ENCODE measurements at places on chromosomes 1 and 21.

GRCh38 chr1:47175227-47175934 is 14.5 kb downstream of the PDZK1IP1 start:
- DNase-seq, result peak; percentile 47

DNA sequence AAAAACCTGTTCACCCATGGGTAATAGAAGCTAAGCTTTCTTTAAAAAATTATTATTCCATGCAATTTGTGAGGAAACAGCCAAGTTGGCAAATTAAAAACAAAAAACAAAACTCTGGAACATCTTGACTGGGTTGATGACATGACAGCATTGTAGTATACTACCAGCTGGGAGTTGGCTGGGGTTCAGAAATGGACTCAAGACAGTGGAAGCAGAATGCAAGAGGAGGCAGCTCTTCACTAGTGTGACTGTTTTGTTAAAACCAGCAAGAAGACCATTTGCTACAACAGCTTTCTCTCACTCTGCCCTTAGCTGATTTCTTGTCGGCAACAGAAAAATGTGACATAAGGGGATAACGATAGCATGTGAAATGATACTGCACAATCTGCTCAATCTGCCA is 1298.9 kb upstream of the ADGRL4 start:
- DNase-seq, result no peak

GRCh38 chr1:23614032-23614660 is 54.8 kb upstream of the ID3 start:
- DNase-seq, result no peak

- no peak for DNase-seq
Observed at GRCh38 chr1:6141592-6141991, 38.5 kb downstream of the CHD5 start.

DNA sequence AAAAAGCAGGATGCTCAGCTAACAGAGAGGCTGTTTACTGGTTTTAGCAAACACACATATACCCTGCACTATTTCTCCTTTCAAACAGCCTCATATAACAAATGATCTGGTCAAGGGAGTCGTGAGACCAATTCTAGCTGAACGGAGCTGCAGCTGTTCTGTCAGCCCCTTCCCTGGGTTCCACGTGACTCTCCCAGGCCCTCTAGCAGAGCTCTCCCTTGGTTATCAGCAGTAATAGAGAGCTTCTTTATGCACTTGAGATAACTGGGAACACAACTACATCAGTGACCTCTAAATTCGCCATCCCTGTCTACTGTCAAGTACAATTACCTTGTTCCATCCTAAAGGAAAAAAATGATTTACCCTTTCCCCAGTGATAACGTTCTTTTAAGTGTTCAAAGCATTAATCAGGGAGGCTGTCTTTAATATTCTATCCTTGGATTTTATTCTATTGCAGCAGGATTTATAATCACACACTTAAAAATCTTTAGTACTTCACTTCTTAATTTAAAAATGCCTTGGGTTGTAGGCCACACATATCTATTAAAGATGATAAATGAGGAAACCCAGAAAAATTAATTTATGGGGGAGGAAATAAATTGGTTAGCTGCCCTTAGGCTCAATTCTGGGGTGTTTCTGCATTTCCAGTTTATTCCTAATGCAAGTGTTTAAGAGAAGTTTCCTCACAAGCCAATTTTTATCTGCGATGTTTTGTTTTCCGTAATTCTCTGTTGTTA is 28.2 kb downstream of the PTGER3 start:
- DNase-seq, result no peak

DNA sequence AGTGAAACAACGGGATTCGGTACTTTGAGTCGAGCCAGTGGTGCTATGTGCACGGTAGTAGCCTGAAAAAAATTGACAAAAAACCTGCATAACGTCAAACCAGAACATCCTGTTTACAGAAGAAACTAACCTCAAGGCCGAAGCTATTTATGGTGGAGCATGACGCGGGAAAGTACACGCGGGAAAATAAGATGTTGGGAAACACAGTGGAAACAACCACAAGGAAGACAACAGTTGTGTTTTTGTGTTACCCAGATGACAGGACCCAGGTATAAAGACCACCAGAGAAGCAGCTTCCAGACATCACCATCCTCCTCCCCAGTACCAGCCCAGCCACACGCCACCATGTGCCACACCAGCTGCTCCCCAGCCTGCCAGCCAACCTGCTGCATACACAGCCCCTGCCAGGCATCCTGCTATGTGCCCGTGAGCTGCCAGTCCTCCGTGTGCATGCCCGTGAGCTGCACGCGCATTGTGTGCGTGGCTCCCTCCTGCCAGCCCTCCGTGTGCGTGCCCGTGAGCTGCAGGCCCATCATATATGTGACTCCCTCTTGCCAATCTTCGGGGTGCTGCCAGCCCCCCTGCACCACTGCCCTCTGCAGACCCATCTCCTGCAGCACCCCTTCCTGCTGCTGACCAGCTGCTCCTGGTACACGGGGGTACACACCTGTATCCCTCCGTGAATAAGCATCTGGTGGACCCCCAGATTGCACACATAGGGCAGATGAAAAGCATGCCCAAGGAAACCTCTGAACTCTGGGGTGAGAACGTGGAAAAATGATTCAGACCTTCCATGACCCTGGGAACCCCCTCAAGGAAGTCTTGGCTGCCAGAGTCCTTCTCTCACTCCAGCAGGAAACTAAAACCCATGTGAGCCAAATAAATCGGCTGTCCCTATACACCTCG is at the start of gene KRTAP12-3:
KRTAP12-3 (plus strand) TSS at position 298 of the 906 bp plus-strand sequence; CDS start at position 346, 48 bp downstream.
- DNase-seq, result no peak

DNA sequence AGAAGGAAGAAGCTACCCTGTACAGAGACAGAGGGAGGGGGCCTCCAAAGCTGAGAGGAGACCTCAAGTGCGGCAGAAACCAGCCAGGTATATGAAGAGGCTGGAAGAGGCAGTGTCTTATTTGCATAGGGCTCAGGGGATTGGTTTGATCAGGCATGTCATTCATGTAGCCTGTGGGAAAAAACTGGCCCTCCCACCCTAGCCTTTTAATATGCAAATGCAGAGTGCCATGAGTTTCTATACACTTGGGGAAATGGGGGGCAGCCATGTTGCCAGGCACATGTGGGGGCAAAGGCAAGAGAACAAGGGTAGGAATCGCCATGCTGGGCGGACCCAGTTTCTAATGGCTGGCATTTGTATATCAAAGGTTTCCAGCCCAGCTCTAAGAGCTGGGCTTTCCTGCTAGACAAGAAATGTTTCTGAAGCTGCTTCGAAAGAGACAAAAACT is 172.7 kb downstream of the RASAL2 start:
- DNase-seq, result no peak

DNA sequence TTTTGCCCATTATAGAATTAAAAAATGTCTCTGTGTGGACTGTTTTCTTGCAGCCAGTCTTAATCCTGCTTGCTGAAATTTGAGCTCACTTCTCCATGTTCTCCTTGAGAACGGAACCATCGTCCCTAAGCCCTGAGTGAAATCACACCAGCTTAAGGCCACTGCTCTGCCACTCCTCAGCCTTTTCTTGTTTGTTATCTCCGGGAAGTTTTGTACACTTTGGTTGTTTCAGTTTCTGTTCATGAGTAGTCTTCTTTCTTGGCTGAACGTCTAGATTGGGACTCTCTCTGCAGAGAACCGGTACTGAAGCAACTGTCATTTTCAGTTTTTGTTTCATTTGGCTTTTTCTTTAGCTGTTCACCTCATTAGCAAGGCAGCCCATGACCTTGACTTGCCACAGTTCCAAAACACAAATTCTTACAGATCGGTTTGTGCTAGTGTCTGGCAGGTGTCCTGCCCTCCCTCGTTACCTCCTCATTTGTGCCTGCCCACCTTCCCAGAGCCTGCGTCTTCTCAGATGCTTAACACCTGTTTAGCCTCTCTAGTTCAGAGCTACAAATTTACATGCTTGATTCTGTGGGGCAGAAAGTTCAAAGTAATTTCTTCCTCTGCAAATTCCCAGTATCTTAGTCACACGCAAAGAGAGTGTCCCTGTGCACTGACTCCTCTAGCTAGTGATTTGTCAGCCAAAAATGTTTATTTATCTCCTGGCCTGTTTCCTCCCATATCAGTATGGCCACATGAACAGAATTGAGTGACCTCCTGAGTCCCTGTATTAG is 12.4 kb downstream of the PSEN2 start:
- DNase-seq, result peak; percentile 14

- DNase-seq, result no peak
Observed at GRCh38 chr1:153542956-153543711, 2.4 kb upstream of the S100A5 start.

DNA sequence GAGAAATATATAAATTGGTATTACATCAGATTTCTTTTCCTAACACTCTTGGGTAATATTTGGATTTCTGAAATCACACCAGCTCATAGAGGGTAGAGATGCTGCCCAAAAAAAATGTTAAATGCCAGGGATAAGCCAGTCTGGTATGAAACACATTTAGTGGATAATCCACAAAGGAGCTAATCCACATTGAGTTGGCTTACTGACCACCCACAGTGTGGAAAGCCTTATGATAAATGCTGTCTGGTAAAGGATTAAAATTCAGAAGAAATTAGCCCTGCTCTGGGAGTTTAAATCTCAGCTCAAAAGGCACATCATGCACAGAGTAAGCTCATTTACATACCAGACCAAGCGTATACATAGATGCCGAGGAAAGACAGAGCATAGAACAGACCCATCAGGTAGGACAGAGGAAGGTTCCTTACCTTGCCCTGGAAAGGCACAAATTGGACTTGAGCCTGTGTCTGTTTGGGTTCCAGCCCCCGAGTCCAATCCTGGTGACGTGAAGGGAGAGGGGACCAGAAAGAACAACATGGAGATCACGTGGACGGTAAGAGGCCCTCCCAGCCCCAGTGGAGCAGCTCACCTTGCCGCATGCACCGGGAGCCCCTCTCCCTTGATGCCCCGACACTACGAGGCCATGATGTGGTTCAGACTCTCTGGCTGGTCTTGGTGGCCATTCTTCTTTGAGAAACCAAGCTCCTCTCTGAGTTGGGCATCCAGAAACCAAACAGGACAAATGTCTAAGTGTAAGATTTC is 62.9 kb upstream of the CNTN2 start:
- DNase-seq, result no peak

GRCh38 chr1:15295696-15296095 is 48.7 kb downstream of the FHAD1 start:
- DNase-seq, result no peak

DNA sequence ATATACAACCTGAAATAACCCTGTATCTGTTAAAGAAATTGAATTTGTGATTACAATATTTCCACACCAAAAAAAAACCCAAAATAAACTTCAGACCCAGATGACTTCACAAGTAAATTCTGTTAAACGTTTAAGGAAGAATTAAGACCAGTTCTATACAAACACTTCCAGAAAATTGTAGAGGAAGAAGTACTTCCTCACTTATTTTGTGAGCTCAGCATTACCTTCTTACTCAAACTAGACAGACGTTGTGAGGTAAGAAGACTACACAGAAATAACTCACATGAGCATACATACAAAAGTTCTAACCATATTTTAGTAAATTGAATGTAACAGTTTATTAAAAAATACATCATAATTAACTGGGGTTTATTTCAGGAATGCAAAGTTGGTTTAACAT is 18.8 kb downstream of the RALGPS2 start:
- DNase-seq, result no peak

DNA sequence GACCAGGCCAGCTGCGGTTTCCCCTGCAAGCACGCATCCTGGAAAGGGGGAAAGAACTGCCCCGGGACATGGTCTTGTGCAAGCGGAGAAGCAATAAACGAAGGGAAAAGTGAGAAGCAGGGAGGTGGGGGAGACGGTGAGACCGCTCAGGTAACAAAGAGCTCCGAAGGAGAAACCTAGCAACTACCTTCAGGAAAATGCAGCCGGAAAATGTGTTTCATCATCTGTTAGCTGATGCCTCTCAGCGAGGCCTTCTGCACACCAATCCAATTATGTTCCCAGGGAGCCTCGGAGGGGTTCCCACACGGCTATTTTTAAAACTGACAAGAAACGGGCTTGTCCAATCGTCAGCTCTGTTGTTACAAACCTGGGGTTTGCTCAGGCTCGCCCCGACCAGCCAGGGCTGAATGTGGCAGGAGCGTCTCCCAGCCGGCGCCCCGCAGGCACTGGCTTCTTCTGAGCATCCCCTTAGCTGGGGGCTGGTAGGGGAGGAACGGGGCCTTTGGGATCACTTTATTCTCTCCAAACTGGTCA is 3.4 kb downstream of the RIPK4 start:
- peak; percentile 52 for DNase-seq

DNA sequence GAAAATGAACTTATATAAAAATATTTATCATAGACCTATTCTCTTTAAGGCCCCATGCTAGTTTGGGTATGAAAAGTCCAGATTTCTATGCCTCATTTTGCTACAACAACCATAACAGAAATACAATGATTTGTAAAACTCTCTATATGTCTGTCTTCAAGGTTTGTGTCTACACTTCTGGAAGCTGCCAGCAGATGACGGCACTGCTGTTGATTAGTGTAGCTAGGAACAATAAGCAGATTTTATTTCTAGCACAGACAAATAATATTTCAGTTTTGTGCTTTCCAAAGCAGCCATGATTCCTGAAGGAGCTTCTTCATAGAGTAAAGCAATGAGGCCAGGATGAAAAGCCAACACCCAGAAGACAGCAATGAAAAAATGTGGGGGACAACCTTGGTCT is 779.6 kb upstream of the ADGRL2 start:
- DNase-seq, result peak; percentile 5

GRCh38 chr1:213089924-213090677 is 39.1 kb downstream of the RPS6KC1 start:
- no peak for DNase-seq

DNA sequence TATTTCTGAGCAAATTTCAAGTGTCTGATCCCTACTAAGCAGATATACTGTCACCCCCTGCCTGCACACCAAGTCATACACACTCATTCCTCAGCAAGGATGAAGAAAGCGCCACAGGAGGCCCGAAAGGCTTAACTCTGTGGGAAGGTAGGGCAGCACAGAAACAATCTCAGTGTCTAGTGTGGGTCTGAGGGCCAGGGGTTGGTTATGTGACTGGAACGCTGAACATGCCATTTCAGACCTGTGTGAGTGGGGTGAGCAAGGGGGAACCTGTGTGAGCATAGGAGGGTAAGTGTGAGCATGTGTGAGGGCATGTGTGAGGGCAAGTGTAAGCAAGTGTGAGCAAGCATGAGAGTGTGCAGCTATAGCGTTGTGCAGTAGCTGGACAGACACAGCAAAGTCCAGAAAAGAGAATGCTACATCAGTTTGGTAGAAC is 6.2 kb downstream of the ITPKB start:
- no peak for DNase-seq

DNA sequence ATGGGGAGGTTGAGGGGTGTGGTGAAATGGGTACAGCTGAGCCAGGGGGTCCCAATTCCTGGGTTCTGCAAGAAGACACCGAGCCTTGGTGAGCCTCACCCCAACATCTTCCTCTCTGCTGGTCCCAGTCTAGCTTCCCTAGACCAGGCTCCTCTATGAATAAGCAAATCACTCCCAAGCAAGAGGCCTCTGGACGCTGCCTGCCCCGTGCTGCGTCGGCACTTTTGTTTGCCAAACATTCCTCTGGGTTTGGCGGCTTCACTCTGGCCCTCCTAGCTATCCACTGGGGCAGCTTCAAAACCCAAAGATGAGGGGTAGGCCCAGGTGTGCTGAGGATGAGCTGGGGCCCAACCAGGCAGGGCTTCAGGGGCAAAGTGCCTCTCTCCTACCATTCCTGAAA is 137.1 kb upstream of the CD34 start:
- no peak for DNase-seq

Measured in fibroblast of skin of right quadriceps (primary cell).